ENCODE measurements at places on chromosomes 4 and X. TPM values are rescaled to one million over a fixed set of nuclear protein-coding genes. Genes with fewer than 3 reads are reported as not detected.

Gene CXCL11
- not detected for total RNA-seq

Gene USP17L28
- total RNA-seq, result not detected

Gene MAOB
- total RNA-seq, result not detected

Gene PAGE1
- not detected for total RNA-seq

Gene GTPBP6
- total RNA-seq, result 66.3 TPM

Gene CYSLTR1
- total RNA-seq, result 17.2 TPM

GRCh38 chr4:39446842-39447573, 11.7 kb downstream of the RPL9 start:
- DNase-seq, result peak; percentile 78
- H3K4me1 ChIP-seq, result peaks cover 9% of the 10 kb centered on the region
- no peaks in the 10 kb centered on the region for H3K27me3 ChIP-seq
- no peak overlapping the region for H3K27ac ChIP-seq

DNA sequence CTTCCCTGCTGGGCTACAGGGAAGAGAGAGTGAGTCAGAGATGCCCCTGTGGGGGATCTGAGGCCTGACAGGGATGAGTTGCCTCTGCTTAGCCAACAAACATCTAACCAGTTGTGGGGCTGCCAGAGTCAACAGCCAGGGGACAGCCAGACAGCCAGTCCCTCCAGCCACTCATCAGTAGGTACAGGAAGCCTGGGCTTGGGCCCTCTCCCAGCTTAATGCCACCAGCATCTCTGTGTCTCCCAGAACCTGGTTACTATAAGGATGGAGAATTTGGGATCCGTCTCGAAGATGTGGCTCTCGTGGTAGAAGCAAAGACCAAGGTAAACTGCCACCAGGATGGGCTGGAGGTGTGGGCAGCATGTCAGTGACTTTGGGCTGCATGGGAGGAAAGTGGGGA, 17.3 kb upstream of the SASH3 start:
- peaks cover 2% of the 10 kb centered on the region for H3K36me3 ChIP-seq
- no peak for DNase-seq
- no peak overlapping the region for H3K4me3 ChIP-seq
- H3K4me1 ChIP-seq, result peaks cover 32% of the 10 kb centered on the region

GRCh38 chr4:99853190-99853589, 36.6 kb downstream of the DAPP1 start:
- no peak overlapping the region for H3K4me3 ChIP-seq
- no peak for DNase-seq
- H3K27me3 ChIP-seq, result no peaks in the 10 kb centered on the region
- peaks cover 80% of the 10 kb centered on the region for H3K4me1 ChIP-seq

- H3K27ac ChIP-seq, result no peak overlapping the region
- no peak overlapping the region for H3K4me3 ChIP-seq
- H3K4me1 ChIP-seq, result peaks cover 17% of the 10 kb centered on the region
- peaks cover 28% of the 10 kb centered on the region for H3K27me3 ChIP-seq
- DNase-seq, result peak; percentile 51
Measured at GRCh38 chr4:153081693-153082092, 122.5 kb upstream of the TRIM2 start.

GRCh38 chr4:5027346-5027745, 8.1 kb upstream of the CYTL1 start:
- H3K27me3 ChIP-seq, result no peaks in the 10 kb centered on the region
- no peak overlapping the region for H3K27ac ChIP-seq
- H3K36me3 ChIP-seq, result no peaks in the 10 kb centered on the region
- H3K4me3 ChIP-seq, result no peak overlapping the region
- H3K4me1 ChIP-seq, result no peaks in the 10 kb centered on the region

DNA sequence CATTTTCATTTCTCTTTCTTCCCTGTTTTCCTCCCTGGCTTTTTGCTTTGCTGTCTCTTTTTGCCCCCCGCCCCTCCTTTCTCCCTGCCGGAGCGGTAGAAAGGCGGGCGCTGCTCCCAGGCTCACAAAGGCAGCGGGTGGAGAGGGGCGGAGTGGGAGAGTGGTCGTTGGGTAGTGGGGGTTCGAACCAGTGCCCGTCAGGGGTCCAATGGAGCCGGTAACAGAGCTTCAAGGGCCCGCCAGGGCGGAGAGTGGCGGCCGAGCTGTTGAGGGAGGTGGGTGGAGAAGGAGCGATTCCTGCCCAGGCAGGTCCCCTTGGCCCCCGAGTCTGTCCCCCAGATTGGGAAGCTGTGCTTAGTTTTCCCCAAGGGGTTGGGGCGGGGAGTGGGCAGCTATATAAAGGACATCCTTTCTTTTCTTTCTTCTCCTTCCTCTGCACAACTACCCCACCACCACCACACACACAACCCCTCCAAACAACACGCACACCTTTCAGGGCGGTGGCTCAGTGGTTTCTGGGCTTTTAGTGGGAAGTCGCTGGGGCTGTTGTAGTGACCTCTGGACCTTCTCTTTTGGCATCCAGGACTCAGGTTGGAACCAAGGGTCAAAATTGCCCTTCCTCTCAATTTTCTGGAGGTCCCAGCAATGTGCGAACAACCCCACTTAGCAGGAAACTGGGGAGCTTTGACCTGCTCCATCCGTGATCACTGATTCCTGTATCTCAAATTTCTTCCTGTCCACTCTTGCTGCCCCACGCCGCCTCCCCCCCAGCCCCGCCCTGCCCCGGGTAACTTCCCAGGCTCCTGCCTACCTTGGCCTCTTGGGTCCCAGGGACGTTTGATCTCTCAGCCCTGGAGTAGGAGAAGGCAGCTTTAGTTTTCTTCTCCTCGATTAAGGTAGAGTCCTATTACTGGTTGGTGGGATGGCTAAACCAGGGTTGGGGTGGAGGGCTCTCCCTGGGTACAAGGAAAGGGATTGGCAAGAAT, 1.9 kb downstream of the EFNB1 start:
- no peaks in the 10 kb centered on the region for H3K36me3 ChIP-seq
- peak overlapping the region; percentile 90 for H3K4me3 ChIP-seq
- peak; percentile 51 for DNase-seq
- H3K27ac ChIP-seq, result no peak overlapping the region

GRCh38 chrX:119604766-119605463, 1.3 kb downstream of the NKRF start:
- peaks cover 20% of the 10 kb centered on the region for H3K4me1 ChIP-seq
- H3K36me3 ChIP-seq, result peaks cover 15% of the 10 kb centered on the region
- DNase-seq, result peak; percentile 56
- peak overlapping the region; percentile 93 for H3K27ac ChIP-seq

GRCh38 chr4:2289955-2290333, 28.0 kb upstream of the MXD4 start:
- H3K27ac ChIP-seq, result no peak overlapping the region
- H3K27me3 ChIP-seq, result peaks cover 11% of the 10 kb centered on the region
- H3K4me1 ChIP-seq, result peaks cover 11% of the 10 kb centered on the region
- no peak overlapping the region for H3K4me3 ChIP-seq
- DNase-seq, result no peak

DNA sequence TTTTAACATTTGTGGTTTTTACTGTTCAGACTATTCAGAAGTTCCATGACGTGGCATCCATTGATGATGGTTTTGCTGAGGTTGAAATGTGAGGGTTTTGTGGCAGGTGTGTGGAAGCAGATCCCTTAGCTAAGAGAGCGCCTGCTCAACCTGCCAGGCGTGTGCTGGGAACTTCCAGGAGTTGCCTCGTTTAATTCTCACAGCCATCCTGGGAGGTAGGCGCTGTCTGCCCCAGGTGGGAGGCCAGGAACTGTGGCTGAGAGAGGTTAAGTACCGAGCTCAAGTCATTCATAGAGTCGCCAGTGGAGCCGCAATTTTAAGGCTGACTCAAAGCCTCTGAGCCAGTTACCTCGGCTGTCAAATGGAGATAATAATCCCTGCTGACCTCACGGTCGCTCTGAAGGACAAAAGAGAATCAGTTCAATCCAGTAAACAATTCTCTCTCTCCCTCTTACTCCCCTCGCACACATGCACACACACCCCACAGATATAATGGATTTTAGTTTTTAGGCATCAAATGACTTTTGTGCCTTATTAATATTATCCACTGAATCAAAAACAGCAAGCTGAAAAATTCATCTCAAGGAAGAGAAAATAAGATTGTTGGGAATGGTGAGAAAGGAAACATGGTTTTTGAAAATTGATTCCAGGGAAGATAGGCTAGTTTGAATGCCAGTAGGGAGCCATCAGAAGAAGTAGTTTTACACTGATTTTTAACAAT, 171.3 kb downstream of the PTTG2 start:
- peak overlapping the region; percentile 87 for H3K27ac ChIP-seq
- peaks cover 52% of the 10 kb centered on the region for H3K4me1 ChIP-seq
- H3K27me3 ChIP-seq, result peaks cover 2% of the 10 kb centered on the region
